ENCODE measurements at places on chromosomes 3 and 15.

- no peak for DNase-seq
Observed at GRCh38 chr3:150933473-150933995, 28.3 kb upstream of the MINDY4B start.

DNA sequence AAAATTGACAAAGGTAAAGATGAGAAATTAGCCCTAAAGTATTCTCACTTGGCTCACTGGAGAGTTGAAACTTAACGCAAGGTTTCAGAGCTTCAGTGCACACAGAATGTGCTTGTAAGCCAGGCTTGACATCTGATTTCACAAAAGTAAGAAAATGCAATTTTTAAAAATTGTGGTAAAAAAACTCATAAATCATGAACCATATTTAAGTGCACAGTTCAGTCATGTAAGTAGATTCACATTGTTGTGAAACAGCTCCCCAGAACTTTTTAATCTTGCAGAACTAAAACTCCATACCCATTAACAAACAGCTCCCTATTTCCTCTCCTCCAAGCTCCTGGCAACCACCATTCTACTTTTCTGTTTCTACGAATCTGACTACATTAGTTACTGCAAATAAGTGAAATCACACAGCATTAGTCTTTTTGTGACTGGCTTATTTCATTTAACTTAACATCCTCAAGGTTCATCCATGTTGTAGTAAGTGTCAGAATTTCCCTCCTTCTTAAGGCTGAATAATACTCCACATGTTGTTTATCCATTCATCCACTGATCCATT, 14.5 kb downstream of the RTP3 start:
- DNase-seq, result no peak

DNA sequence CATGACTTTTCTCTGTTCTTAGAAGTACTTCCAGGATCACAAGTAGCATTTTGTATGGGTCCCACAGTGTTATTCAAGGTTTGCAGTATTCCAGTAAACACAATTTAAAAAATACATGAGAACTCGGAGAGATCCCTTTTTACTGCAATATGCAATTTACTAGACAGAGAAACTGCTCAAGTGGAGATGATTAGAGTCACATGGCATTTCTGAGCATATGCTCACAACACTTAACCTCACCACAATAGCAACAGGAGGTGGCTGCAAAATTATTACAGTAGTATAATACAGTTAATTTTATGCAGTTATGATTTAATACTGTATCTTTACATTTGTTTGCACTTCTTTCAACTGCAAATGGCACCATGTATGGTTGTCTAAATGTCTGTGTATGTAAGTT, 87.5 kb downstream of the PIK3CB start:
- no peak for DNase-seq

GRCh38 chr3:62805106-62805505, 70.1 kb downstream of the CADPS start:
- no peak for DNase-seq

DNA sequence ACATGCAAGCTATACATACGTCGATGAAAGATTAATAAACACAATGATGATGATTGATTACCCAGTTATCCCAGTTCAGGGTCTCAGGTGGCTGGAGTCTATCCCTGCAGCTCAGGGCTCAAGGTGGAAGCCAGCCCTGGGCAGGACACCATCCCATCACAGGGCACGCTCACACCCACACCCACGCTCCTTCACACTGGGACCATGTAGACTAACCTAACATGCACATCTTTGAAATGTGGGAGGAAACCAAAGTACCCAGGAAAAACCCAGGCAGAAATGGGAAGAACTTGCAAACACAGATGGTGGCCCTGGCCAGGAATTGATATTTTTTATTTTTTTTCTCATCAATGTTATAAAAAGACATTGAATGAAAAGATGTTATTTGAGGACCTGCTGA, 151.4 kb upstream of the MCTP2 start:
- no peak for DNase-seq

GRCh38 chr3:129278966-129279906, 566 bp downstream of the HMCES start:
- DNase-seq, result peak; percentile 67

- DNase-seq, result no peak
Observed at GRCh38 chr3:35784169-35784568, 144.8 kb downstream of the ARPP21 start.

DNA sequence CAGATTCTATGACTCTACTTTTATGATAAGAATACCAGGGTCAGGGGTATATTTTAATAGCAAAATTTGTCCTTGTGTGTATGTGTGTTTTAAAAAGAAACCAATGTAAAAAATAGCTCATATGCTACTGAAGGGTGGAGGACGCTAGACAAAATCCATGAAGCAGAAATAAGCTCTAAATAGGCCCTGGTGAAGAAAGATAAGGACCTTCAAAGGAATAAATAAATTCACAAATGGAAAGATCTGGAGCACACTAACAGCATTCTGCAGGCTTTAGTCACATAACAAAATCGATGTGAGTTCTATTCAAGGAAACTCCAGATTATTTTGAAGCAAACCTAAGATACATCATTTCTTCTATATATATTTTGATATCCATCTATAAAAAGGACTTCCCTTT, 27.2 kb upstream of the ATP11B start:
- no peak for DNase-seq

DNA sequence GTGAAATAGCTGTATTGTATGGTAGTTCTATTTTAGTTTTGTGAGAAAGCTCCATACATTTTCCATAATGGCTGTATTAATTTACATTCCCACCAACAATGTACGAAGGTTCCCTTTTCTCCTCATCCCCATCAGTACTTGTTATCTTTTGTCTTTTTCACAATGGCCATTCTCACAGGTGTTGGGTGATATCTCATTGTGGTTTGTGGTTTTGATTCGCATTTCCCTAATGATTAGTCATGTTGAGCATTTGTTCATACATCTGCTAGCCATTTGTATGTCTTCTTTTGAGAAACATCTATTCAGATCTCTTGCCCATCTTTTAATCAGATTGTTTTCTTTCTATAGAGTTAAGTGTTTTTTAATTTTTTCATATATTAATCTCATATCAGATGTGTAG, 931.9 kb downstream of the IGSF11 start:
- peak; percentile 16 for DNase-seq

DNA sequence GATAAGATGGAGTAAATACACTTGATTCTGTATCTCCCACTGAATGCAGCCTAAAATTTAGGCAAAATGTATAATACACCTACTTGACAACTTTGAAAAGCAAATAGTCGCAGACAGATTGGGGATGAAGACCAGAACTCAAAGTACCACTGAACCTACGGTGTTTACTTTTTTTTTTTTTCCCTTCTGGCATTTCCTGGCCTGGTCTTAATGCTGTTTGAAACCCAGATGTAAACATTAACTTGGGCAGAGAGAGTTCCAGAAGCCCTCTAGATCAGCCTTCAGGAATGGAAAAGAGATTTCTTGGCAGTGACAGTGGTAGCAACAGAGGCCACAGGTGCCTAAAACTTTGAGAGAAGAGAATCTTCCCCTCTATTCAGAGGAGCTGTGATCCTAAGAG, 27.8 kb downstream of the ALPK3 start:
- DNase-seq, result no peak

GRCh38 chr15:93800805-93801204, 430.6 kb upstream of the MCTP2 start:
- no peak for DNase-seq

GRCh38 chr3:23396746-23397145, 193.6 kb downstream of the UBE2E2 start:
- DNase-seq, result no peak

- no peak for DNase-seq
Observed at GRCh38 chr3:132001036-132001435, 33.8 kb downstream of the CPNE4 start.

GRCh38 chr3:151197981-151198767, 4.8 kb downstream of the GPR171 start:
- DNase-seq, result no peak

GRCh38 chr3:185630182-185630622, 44.1 kb downstream of the SENP2 start:
- peak; percentile 77 for DNase-seq

GRCh38 chr15:45116482-45117307, 2.6 kb downstream of the DUOXA2 start:
- no peak for DNase-seq

- DNase-seq, result no peak
Observed at GRCh38 chr3:161852744-161853143, 356.1 kb downstream of the OTOL1 start.

- no peak for DNase-seq
Observed at GRCh38 chr3:189809583-189809982, 178.4 kb downstream of the TP63 start.

GRCh38 chr3:13715961-13716360, 163.9 kb downstream of the WNT7A start:
- DNase-seq, result no peak

DNA sequence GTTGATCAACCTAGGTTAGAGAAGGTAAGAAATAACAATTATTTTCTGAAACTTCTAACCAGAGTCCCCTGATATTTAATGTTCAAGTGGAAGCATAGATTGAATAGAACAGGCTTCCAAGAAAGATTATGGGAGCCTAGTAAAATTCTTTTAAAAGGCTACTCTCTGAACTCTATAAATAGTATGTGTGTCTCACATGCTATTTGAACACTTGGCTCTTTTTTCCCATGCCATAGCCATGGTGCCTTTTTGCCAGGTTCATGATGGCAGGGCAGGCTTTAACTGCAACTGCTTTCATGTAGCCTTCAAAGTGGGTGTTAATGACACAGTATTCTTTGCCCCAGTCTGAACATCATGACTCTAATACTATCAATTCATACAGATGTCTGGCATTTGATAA, 22.9 kb upstream of the STRIT1 start:
- no peak for DNase-seq

- no peak for DNase-seq
Observed at GRCh38 chr3:61814674-61815073, 253.3 kb downstream of the PTPRG start.

GRCh38 chr3:114218578-114219185, 18.7 kb downstream of the ZNF80 start:
- DNase-seq, result no peak

GRCh38 chr15:81271761-81272644, 51.9 kb downstream of the STARD5 start:
- no peak for DNase-seq

DNA sequence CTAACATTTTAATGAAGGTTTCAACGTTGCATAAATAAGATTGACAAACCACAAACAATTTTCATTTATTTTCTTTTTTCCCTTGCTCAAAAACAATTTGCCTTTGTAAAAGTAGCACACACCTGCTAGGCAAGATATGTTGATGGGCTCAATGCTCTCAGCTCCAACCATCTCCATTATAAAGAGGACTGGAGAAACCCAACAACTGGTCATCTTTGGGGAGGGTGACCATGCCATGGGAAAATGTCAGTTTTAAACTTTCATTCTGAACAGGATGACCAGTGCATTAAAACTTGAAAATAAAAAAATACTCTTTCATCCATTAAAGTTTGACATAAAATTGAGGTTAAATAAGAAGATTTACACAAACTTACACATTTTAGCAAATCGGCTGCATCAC, 183.7 kb downstream of the CFAP20DC start:
- DNase-seq, result no peak

GRCh38 chr3:147514366-147515160, 105.4 kb downstream of the ZIC1 start:
- no peak for DNase-seq

DNA sequence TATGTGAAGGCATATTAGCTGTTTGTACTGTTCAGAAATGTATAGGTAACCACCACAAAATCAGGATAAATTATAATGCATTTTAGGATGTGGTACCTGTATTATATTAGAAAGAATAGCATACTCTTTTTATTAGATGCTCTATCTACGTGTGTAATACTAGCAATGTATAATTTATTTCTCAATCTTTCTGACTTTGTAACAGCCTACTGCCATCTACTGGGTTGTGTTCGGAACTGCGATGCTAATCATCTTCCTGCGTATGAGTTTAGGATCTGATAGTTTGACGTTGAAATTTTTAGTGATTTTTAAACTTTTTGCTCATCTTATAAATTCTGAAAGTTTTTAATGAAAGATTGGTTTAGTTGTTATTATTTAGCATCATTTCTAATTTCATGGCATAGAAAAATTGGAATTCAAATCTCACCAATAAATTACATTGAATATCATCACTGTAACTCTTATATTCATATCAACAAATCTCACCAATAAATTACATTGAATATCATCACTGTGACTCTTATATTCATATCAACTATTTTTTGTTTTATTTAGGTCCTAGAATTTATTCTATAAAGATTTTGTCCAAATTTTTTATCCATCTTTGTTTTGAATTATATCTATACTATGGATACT, 322.7 kb upstream of the ZNF717 start:
- peak; percentile 54 for DNase-seq

GRCh38 chr15:84823282-84823878, 6.2 kb downstream of the ALPK3 start:
- no peak for DNase-seq

DNA sequence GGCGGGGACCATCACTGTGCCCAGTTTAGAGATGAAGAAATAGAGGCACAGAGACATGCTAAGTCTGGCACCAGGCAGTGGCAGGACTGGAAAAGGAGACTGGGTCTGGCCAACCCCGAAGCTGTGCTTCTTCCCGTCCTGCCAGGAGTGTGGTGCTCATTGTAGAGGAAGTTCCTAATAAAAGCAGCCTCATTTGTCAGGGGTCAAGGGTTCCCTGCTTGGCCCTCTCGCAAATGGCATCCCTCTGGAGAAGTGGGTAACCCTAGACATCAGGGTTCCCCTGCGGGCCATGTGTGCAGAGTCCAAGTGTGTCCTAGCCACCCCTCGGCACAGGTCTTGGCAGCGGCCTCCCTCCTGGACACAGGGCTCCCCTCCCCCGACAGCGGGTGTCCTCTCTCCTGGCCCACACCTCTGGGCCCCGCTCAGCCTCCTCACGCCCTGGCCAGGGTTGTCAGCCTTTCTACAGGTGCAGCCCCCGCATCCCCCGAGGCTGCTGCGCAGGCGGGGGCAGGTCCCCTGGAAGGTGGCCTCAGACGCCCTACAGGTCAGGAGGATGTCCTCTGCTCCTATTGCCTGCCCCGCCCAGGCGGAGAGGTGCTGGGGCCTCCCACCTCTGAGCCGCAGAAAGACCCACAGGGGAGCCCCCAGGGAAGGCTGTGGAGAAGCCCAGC, 61.8 kb upstream of the PRR20G start:
- no peak for DNase-seq

- DNase-seq, result no peak
Observed at GRCh38 chr3:13123013-13123654, 49.9 kb upstream of the IQSEC1 start.

DNA sequence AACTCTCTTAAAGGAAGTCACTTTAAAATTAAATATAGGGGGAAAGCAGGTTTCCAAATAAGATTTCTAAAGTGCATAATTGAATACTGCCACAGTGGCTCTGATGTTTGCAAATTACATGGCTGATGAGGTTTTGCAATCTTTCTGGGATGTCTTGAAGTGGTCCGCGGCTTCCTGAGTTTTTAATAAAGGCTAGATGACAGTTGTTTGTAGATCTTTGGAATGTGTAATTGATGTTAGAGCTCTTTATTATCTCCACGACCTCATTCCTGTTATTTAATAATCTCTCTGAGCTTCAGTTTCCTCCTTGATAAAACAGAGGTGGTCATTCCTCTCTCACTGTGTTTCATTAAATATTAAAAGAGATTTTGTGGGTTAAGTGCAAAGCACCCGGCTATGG, 27.0 kb upstream of the CEMIP start:
- no peak for DNase-seq

- peak; percentile 96 for DNase-seq
Observed at GRCh38 chr3:59502806-59503205, 453.0 kb upstream of the CFAP20DC start.

- no peak for DNase-seq
Observed at GRCh38 chr3:184559336-184559735, 2.2 kb upstream of the EPHB3 start.

- DNase-seq, result peak; percentile 38
Observed at GRCh38 chr15:42324308-42324707, 35.0 kb upstream of the CAPN3 start.

GRCh38 chr15:39699516-39700374, 82.9 kb downstream of the FSIP1 start:
- no peak for DNase-seq
